Adipose tissue (tissue), 3 donors: ENCODE measurements at places on chromosomes 3 and 15. TPM values are rescaled to one million over a fixed set of nuclear protein-coding genes. Genes with fewer than 3 reads are reported as not detected.

ZPLD1 gene
- not detected for polyA plus RNA-seq

C2CD4A gene
- polyA plus RNA-seq: 0.71 TPM

MASP1 gene
- polyA plus RNA-seq: 2.2 TPM

ATP13A5 gene
- not detected for polyA plus RNA-seq

SFMBT1 gene
- 1.9 TPM for polyA plus RNA-seq

CDHR4 gene
- polyA plus RNA-seq: not detected

ADAMTS17 gene
- 2.6 TPM for polyA plus RNA-seq

GCHFR gene
- polyA plus RNA-seq: 125 TPM

DPPA2 gene
- polyA plus RNA-seq: not detected

IQSEC1 gene
- polyA plus RNA-seq: 9.5 TPM

AMT gene
- 4.7 TPM for polyA plus RNA-seq

SPTSSB gene
- polyA plus RNA-seq: 0.24 TPM

C3orf62 gene
- polyA plus RNA-seq: 3.9 TPM

TMEM207 gene
- not detected for polyA plus RNA-seq

TUBGCP5 gene
- 7.4 TPM for polyA plus RNA-seq

TNNC1 gene
- polyA plus RNA-seq: 1.1 TPM

PLS1 gene
- polyA plus RNA-seq: 7.6 TPM

C3orf49 gene
- not detected for polyA plus RNA-seq

MAPKAPK3 gene
- polyA plus RNA-seq: 30.6 TPM

CCR3 gene
- not detected for polyA plus RNA-seq

PSTPIP1 gene
- polyA plus RNA-seq: 9.1 TPM

VPS33B gene
- 8.3 TPM for polyA plus RNA-seq

PYGO1 gene
- polyA plus RNA-seq: 1.1 TPM

C15orf39 gene
- polyA plus RNA-seq: 11.1 TPM

PLA2G4D gene
- polyA plus RNA-seq: not detected

TM4SF4 gene
- 2.5 TPM for polyA plus RNA-seq

IREB2 gene
- polyA plus RNA-seq: 15.4 TPM

GPR15 gene
- polyA plus RNA-seq: 0.25 TPM

ALDH1A3 gene
- polyA plus RNA-seq: 118 TPM

TRANK1 gene
- polyA plus RNA-seq: 1.7 TPM

XXYLT1 gene
- polyA plus RNA-seq: 2.2 TPM

REC114 gene
- polyA plus RNA-seq: not detected

CHRM5 gene
- 0.01 TPM for polyA plus RNA-seq

STOML1 gene
- 10.3 TPM for polyA plus RNA-seq

SLC9C1 gene
- 0.06 TPM for polyA plus RNA-seq

UROC1 gene
- polyA plus RNA-seq: not detected

VIPR1 gene
- polyA plus RNA-seq: 1.6 TPM

TNIK gene
- polyA plus RNA-seq: 1.5 TPM

DNASE1L3 gene
- polyA plus RNA-seq: 4.9 TPM

GHSR gene
- 0.17 TPM for polyA plus RNA-seq

ADPRH gene
- 6.5 TPM for polyA plus RNA-seq

CGNL1 gene
- 2.2 TPM for polyA plus RNA-seq

NR2E3 gene
- 0.04 TPM for polyA plus RNA-seq

SLC28A2 gene
- not detected for polyA plus RNA-seq

RAB8B gene
- polyA plus RNA-seq: 24.2 TPM

GOLGA6D gene
- polyA plus RNA-seq: not detected

GOLGA6L4 gene
- 2.5 TPM for polyA plus RNA-seq

HTR3E gene
- not detected for polyA plus RNA-seq

CKMT1B gene
- 5.2 TPM for polyA plus RNA-seq

CRTC3 gene
- polyA plus RNA-seq: 24.0 TPM

SH3GL3 gene
- polyA plus RNA-seq: not detected

CHAC1 gene
- 6.4 TPM for polyA plus RNA-seq

STXBP5L gene
- not detected for polyA plus RNA-seq

P2RY13 gene
- 3.1 TPM for polyA plus RNA-seq

RTP3 gene
- polyA plus RNA-seq: not detected
